ENCODE measurements at places on chromosomes 2 and 18.
A peak's percentile ranks its signal among the peaks of the same experiment; 100 is the strongest.

- no peak for DNase-seq
Measured at GRCh38 chr2:234945339-234945873, 6.4 kb upstream of the SH3BP4 start.

GRCh38 chr18:35500113-35500512 lies 2.4 kb upstream of the INO80C start:
- DNase-seq: no peak

DNA sequence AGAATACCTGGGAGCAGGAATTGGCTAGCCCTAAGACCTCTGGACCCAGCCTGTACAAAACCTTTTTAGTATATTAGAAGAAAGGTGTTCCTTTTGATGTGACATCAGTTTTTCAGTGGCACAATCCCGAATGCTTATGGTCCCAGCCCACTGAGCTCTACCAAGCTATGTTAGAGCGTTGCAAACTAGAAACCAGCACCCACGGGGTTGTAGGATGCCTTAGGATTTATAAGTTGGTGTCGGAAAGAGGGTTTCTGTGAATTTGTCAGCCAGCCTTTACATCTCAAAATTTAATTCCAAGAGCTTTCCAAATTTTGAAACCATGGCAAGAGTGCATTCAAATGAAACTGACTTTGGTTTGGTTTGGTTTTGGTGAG lies 499 bp upstream of the LMAN1 start:
- DNase-seq: no peak

GRCh38 chr2:121288454-121289231 lies 3.6 kb upstream of the TFCP2L1 start:
- peak; percentile 41 for DNase-seq

DNA sequence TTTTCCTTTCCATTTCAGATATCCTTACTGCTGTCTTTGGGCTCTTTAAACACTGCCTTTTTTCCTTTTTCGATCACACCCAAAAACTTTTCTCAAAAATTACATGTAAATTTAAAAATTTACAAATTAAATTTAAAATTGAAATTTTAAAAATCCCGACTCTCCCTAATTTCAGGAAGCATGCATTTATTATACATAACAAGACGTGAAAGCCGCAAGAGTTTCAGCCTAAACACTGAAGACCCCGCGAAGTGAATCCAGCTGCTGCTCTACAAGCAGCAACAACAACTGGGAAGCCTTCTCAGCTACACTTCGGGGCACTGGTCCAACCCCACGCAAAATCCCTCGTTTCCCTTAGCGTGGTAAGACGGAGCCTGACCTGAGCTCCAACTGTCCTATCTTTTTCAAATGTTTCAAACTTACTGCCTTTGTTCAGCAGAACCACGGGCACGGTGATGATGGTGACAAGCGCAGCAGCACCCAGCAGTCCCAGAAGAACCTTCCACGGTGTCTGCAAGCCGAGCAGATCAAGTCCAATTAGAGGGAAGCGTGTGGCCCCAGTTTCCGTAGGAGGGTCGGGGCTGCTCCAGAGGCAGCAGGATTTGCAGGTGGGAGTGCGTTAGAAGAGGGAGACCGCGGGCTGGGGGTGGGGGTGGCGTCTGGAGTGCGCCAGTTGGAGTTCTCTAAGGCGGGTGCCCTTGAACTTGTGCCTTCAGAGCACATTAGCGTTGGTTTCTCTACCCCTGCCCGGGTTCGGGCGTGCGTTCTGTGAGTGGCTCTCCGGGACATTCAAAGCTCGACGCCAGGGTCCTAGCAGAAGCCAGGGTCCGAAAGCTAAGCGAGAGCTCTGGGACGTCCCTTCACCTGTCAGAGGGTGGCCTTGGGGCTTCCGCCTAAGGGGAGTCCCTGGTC lies 783 bp downstream of the DPP4 start:
- no peak for DNase-seq

GRCh38 chr2:170827841-170828532 lies 11.3 kb downstream of the GAD1 start:
- DNase-seq: no peak

- no peak for DNase-seq
Measured at GRCh38 chr2:78780256-78780655, 245.2 kb upstream of the REG3G start.

Measured in hematopoietic multipotent progenitor cell (in vitro differentiated cells).